ENCODE measurements at places on chromosomes 4 and X.
A peak's percentile ranks its signal among the peaks of the same experiment; 100 is the strongest.

DNA sequence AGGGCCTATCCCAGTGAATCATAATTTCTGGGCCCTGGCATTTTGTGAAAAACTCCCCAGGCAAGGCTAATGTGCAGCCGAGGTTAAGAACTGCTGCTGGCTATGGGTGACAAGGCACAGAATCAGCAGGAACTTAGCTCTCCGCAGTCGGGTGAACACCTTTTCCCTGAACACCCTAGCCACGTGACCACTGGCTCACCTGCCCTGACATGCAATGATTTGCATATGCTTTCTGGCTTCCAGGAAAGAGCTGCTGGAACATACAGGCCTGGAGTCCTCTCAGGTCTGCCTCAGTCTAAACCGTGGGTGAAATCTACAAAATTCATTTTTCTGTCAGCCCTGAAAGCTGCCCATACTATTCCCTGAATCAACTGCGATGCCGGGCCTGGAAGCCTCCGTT lies 56.6 kb downstream of the ZNF827 start:
- no peak for DNase-seq

DNA sequence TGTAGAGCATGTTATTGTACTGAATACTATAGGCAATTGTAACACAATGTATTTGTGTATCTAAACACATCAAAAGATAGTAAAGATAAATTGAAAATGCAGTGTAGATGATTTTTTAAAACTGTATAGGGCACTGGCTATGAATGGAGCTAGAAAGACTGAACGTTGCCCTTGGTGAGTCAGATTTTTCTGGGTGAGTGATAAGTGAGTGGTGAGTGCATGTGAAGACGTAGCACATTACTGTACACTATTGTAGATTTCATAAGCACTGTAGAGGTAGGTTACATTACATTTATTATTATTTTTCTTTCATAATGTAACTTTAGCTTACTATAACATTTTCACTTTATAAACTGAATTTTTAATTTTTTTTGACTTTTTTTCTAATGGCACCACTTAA lies 1491.6 kb downstream of the TECRL start:
- no peak for DNase-seq

DNA sequence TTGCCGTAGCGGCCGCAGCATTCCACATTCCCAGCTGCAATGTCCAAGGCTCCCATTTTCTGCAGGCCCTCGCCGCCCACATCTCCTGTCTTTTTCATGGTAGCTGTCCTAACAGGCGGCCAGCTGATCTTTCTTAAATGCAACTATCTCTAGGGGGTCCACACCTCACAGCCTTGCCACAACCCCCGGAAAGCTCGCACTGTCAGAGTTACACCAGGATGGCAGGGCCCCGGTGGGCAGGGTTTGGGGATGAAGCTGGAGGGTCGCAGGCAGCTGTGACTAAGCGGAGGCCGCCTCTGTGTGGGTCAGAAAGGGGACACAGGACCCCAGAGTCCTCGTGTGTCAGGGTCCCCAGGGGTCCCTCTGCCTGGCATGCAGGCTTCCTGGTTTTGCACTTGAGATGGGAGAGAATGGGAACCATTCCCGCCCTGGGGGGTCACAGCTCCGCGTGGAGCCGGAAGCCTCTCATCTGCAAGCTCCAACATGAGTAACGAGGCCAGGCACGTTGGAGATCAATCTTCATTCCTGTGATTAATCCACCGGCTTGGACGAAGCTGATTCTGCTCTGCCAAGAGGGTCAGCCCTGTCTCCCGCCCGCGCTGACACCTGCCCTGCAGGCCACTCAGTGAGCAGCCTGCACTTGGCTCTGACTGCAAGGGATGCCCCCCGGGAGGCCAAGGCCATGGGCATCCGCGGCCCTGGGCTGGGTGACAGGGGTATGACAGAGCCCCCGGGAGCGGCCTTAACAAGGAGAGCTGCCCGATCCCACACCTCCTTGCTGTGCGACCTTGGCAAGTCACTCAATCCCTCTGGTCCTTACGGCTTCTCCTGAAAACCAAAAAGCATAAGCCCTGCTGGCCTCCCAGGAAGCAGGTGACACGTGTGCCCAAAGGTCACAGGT lies 97.9 kb downstream of the ADRA2C start:
- DNase-seq = no peak

GRCh38 chrX:13257223-13258051 lies 62.4 kb downstream of the ATXN3L start:
- DNase-seq = no peak

- peak; percentile 86 for DNase-seq
Measured at GRCh38 chr4:44448521-44449461, at the start of gene KCTD8. TSS of gene KCTD8 (minus strand) at chr4:44448809.

GRCh38 chrX:115400960-115401359 lies 111.4 kb downstream of the LUZP4 start:
- DNase-seq = no peak

- no peak for DNase-seq
Measured at GRCh38 chr4:7419961-7420660, 14.6 kb downstream of the PSAPL1 start.

- DNase-seq = no peak
Measured at GRCh38 chr4:7964890-7965662, 25.4 kb upstream of the AFAP1 start.

Measured in HuH-7 (cell line).